NCI-H2029 treated with DMSO at 0.1 percent for 48 hours (cell line): ENCODE measurements at places on chromosomes 2 and 18.

- no peak for DNase-seq
Measured at GRCh38 chr2:119333360-119333759, 33.3 kb downstream of the C2orf76 start.

- no peak for DNase-seq
Measured at GRCh38 chr2:65548576-65549256, 116.3 kb upstream of the SPRED2 start.

GRCh38 chr2:9232886-9233285 is 26.3 kb downstream of the ASAP2 start:
- DNase-seq = no peak

DNA sequence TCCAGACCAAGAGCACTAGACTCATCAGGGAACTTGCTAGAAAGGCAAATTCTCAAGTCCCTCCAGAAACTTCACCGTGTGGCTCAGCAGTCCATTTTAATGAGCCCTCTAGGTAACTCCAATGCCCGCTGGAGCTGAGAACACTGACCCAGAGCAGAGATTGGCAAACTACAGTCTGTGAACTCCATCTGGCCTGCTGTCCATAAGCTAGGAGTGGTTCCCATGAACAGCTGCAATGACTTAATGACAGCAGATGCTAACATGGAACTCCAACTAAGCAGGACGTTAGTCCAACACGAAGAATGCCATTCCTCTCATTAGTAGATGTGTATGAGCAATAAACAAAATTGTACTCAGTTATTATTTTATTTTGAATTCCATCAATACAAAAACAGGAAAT is 371.9 kb downstream of the STK39 start:
- DNase-seq = no peak

DNA sequence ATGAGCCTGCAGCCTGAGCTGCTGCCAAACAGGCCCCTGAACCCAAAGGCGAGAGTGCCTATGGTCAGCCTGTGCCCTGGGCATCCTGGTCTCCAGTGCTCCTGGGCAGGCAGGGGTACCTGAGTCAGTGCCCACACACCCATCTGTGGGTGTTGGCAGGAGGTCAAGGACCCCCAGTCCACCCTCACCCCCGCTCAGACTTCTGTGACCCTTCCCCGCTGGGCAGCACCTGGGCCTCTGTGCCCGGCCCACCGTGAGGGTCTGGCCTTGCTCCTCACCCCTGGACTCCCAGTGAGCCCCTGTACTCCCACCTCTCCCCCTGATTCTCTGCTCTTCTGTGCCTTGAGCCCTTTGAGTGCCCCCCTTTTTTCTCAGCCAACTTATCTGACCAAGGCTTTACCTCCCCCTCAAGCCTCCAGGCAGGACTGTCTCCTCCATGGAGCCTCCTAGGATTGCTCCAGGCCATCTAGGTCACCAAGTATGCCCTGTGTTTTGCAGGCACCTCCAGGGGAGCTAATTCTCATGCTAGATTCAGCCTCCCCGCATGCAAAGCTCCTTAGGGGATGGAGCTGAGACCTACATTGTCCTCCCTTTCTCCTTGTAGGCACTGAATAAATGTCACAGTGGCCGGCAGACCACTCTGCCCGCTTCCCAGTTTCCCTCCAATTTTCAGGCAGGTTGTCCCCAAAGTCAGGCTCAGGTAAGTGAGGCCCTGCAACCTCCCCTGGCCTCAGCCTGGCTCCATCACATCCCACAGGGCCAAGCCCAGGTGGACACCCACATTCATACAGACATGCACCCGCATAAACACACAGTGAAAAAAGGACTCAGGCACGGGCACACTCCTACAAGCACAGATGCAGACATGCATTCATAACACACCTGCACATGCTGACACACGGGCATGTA is 21.9 kb upstream of the PTMA start:
- no peak for DNase-seq

- no peak for DNase-seq
Measured at GRCh38 chr2:199282309-199282708, 175.4 kb downstream of the SATB2 start.

GRCh38 chr2:223841436-223842190 is 4.2 kb upstream of the AP1S3 start:
- no peak for DNase-seq

GRCh38 chr2:19623488-19623887 is 265.1 kb upstream of the OSR1 start:
- peak; percentile 1 for DNase-seq

GRCh38 chr18:60543646-60544045 is 171.1 kb upstream of the MC4R start:
- DNase-seq = no peak

DNA sequence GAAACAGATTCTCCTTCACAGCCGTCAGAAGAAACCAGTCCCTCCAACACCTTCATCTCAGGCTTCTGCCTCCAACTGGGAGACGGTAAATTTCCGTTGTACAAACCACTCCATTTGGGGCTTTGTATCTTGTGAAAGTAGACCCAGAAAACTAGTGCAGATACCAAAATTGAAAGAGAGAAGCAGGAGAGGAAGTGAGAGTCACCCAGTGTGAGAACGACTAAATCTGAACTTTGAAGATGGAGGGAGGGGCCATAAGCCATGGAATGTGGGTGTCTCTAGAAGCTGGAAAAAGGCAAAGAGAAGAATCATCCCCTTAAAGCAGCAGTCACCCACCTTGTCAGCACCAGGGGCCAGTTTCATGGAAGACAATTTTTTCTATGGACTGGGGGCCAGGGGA is 88.3 kb upstream of the LRATD1 start:
- DNase-seq = no peak

DNA sequence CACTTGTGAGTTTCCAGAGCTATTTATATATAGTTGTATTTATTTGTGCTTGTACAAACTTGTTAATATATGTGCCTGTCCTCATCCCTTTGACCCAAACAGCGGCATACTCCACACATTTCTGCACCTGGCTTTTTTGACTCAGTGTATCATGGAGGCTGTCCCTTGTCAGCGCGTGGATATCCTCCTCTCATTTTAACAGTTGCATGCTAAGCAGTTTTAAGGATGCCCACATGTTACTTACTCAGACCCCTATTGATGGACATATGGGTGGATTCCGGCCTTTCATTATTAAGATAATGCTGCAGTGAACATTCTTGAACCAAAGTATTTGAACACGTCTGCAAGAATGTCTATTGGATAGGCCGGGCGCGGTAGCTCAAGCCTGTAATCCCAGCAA is 655 bp upstream of the MREG start:
- DNase-seq = no peak

GRCh38 chr18:60847517-60847916 is 474.9 kb upstream of the MC4R start:
- DNase-seq = no peak

GRCh38 chr2:201852462-201852861 is 46.1 kb downstream of the CDK15 start:
- DNase-seq = no peak

- no peak for DNase-seq
Measured at GRCh38 chr2:137056704-137057103, 291.4 kb downstream of the THSD7B start.

- DNase-seq = no peak
Measured at GRCh38 chr2:32865399-32866068, 81.2 kb upstream of the LTBP1 start.

GRCh38 chr2:188364033-188364630 is 72.5 kb downstream of the GULP1 start:
- DNase-seq = no peak

- DNase-seq = no peak
Measured at GRCh38 chr18:57618910-57619309, 2.7 kb downstream of the NARS1 start.

DNA sequence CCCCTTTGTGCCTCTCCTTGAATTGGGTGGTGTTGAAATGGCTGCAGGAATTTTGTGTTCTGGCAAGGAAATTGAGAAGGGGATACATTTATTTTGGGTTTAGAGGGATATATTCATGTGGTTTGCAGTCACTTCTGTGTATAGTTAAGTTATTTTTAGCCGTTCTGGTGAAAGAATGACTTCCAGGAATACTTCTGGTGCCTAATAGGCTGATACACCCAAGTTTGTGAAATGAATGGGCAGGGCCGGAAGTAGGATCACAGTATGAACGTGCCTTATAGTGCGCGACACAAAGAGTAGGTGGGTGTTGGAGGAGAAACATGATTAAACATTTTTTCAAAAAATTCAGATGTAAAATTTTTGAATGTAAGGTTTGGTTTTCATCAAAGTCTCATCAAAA is 168.6 kb upstream of the ATP5MC3 start:
- no peak for DNase-seq

DNA sequence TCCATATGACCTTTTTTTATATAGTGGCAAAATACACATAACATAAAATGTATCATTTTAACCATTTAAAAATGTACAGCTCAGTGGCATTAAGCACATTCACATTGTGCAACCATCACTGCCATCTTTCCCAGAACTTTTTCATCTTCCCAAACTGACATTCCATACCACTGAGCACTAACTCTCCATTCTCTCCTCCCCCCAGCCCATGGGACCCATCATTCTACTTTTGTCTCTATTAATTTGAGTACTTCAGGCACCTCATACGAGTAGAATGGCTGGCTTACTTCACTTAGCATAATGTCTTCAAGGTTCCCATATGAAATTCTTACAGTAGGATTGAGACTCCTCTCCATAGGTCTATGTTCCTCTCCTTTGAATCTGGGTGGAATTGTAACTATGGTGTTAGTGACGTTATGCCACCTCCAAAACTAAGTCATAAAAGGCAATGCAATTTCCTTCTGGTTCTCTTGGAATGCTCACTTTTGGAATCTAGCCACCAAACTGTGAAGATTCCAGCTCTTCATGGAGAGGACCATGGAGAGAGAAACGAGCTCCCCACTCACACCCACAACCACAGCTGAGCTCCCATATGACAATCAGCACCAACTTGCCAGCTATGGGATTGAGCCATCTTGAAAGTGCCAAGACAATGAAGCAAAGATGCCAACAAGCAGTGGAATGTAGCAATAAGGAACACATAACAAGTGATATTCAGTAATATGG is 9.8 kb upstream of the DNAJC27 start:
- no peak for DNase-seq

DNA sequence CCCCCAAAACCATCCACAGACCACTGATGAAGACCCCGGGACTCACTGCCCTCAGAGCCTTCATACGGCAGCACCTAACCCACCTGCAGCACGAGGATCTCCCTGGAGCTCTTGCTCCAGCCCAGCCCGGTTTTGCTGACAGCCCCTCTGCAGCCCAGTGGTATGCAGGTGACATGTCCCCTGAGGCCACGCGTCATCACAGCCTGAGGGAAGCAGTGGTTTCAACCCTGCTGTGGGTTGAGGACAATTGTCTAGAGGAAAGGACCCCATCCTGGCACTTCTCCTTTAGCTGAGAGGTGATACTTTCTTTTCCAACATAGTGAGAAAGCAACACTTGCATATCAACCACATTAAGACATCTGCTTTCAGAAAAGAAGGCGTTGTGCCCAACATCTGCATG is 134.0 kb downstream of the SEPTIN10 start:
- DNase-seq = no peak

DNA sequence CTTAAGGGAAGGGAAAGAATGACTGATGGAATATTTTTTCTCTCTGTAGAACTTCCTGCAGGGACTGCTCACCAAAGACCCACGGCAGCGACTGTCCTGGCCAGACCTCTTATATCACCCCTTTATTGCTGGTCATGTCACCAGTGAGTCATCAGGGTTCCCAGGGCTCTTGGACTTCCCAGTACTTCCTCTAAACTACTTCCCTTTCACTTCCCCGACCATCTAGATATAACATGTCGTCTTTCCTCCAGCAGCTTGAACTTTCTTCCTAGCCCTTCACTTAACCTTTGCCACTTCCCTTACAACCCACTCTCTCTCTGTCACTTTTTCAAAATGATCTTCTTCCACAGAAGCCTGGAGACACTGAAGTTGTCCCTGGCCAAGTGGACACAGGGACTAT is 7.2 kb downstream of the STK36 start:
- no peak for DNase-seq

DNA sequence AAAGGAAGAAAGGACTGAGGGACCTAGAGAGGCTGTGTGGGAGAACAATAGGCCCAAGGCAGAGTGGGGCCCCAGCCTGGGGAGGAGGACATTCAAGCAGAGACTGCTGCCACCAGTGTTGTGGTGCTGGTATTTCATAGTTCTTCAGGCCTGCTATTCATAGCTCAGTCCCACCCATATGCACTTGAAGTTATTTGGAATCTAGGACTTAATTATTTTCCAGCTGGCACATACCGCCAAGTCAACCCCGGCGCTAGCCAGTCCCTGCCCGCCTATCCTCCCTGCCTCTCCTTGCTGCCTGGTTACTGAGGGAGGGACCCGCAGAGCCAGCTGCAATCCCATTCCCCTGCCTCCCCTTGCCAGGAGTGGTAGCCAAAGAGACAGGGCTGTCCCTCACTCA is 141.2 kb downstream of the CABLES1 start:
- no peak for DNase-seq

DNA sequence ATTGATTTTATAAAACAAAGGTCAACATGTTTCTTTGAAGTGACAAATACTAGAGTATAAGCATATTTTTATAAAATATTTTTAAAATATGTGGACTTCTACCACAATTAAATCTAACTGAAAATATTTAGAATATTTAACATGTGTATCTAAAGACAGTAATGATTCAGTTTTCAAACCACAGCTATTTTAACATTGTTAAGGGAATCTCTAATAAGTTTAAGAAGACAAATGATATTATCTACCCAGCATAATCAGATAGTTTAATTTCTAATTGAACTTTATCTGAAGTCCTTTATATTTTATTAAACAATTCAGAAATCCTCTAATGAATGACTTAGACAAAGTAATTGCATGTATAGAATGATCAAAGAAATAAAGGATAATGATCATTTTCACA is 96.2 kb downstream of the VWC2L start:
- no peak for DNase-seq

- no peak for DNase-seq
Measured at GRCh38 chr2:194709840-194710239, 947.2 kb upstream of the SLC39A10 start.

GRCh38 chr2:45010702-45011012 is 1.4 kb upstream of the SIX2 start:
- no peak for DNase-seq

DNA sequence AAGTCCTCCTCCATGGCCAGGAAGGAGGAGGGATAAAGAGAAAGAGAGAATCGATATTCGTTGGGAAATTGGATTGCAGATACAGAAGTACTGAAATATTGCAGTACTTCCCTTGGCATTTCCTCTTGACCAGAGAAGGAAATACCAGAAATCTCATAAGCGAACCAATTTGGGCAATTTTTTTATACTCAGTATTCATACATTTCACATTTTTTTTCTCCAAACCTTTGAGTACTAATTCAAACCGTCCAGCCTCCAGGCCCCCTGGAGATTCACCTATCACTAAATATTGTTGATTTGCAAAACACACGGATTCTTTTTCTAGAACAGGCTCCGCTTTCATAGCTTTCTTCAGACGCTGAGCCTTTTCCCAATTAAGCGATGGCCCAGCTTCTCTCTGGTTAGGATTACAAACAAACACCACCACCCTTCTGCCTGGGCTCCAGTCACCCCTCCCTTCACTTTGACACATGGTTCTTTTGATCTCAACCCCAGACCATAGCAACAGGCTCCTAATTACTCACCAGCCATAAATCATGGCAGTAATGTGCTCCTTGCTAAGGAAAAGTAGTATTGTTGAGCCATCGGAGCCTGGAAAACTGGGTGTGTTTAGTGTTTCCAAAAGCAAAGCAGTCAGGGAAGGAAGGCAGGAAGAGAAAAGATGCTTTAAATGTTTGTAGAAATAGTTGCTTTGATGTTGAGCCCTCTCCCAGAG is 138.4 kb upstream of the CCDC68 start:
- no peak for DNase-seq

- no peak for DNase-seq
Measured at GRCh38 chr18:47265197-47265596, 13.7 kb upstream of the SKOR2 start.
